ENCODE measurements at places on chromosomes 12 and 14.

DNA sequence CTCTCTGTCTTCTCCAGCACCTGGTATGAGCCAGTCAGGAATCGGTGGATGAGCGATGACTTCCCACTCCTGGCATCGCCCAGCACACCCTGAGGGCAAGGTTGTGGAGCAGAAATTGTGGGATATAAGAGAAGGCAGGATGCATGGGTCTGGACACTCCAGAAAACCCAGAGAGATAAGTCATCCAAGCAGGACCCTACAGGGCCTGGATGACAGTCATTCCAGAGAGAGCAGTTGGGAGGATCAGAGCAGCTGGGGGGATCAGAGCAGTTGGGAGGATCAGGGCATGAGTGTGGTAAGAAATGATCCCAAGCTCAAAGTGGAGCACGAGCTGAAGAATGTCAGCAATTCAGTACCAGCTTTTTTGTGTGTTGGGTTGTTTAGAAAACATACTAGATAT lies 4.0 kb downstream of the AGAP2 start:
- no peak for DNase-seq

- no peak for DNase-seq
Observed at GRCh38 chr12:51195841-51196240, 22.0 kb downstream of the POU6F1 start.

GRCh38 chr12:116026768-116027550 lies 250.5 kb downstream of the MED13L start:
- DNase-seq: no peak

DNA sequence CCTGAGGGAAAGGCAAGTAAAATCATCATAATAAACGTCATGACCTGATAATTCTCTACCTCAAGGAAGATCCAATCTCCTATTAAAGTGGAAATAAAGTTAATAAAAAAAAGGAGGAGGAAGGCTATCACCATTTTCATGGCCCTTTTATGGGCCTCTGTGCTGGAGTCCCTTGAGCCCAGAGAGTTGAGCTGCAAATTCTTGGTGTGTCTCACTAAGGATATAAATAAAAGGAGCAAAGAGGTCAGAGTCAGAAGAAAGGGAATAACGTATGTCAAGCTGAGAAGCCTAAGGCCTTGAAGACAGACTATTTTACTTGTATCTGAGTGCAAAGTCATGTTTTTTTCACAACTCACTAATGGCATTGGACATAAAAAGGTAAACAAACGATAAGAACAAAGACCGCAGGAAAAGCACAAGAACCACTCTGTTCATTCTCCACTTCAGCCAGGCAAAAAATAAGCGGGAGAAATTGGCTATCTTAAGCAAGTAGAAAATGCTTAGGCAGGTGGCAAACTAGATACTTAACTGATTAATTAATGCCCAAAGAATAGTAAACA lies 12.0 kb upstream of the SMIM10L1 start:
- no peak for DNase-seq

GRCh38 chr12:82440885-82441284 lies 82.6 kb downstream of the METTL25 start:
- DNase-seq: no peak

Measured in AG09309 (cell line).